B cell (primary cell): ENCODE measurements at places on chromosomes 3 and 15. TPM values are rescaled to one million over a fixed set of nuclear protein-coding genes. Genes with fewer than 3 reads are reported as not detected.

GRCh38 chr15:76664411-76664810 lies 240.7 kb downstream of the SCAPER start:
- H3K4me1 ChIP-seq: peaks cover 3% of the 10 kb centered on the region
- no peaks in the 10 kb centered on the region for H3K27me3 ChIP-seq
- no peak for DNase-seq
- peaks cover 2% of the 10 kb centered on the region for H3K36me3 ChIP-seq
- H3K4me3 ChIP-seq: no peak overlapping the region

DNA sequence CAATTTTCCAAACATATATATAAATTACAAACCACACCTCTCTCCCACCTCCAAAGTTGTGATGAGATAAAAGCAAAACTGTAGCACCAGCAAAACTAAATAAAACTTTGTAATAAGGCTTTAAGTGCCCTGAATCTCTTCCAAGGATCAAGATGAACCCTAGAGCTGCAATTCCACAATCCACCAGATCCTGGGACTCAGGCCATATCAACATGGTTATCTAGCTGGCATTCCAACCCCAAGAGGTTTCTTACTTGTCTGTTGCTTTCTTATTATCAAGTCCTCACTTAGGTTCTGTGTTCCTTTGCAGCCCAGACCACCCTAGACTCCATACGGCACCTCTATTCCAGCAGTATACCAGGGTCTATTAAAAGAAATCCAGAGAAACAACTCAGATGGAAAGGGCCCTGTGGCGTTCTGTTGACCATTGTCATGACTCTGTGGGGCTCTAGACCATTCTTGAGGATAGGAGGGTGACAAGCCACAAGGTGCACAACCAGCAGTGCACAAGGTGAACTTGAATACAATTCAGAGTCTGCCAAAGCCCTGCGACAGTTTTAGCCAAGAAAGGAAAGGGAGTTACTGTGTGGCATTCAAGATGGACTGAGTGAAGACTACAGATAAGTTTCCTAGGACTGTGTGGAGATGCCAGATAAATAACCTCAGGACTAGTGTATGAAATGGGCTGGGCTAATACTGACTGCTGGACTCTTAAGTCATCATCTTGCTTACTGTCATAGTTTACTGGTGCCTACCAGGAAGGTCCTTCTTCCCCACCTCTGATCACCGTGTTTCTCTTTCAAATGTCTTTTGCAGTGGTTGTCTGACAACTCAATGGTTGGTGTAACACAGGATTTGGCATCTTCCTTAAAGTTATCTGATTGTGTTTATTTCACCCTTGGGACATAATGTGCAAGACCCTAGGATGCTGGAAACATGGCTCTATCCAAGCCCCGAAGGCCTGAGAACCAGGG lies 27.2 kb downstream of the ACKR2 start:
- no peak overlapping the region for H3K4me3 ChIP-seq
- H3K36me3 ChIP-seq: no peaks in the 10 kb centered on the region
- no peak overlapping the region for H3K27ac ChIP-seq
- no peaks in the 10 kb centered on the region for H3K4me1 ChIP-seq
- no peak for DNase-seq
- no peaks in the 10 kb centered on the region for H3K27me3 ChIP-seq

DNA sequence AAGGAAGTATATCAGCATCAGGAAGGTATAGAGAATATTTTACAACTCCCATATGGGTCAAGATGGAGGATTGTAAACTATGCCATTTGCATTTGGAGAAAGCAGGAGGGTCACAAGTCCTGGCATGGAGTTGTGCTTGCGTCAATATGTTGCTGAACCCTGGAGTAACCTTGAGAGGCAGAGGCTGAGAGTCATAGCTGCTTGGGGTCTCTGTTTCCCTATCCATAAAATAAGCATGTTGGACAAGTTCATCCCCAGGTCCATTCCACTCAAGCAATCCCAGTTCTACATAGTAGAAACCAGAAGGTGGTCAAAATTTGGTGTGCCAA lies 273.6 kb downstream of the MECOM start:
- H3K27me3 ChIP-seq: no peaks in the 10 kb centered on the region
- no peak for DNase-seq
- H3K4me3 ChIP-seq: no peak overlapping the region
- no peaks in the 10 kb centered on the region for H3K4me1 ChIP-seq

DNA sequence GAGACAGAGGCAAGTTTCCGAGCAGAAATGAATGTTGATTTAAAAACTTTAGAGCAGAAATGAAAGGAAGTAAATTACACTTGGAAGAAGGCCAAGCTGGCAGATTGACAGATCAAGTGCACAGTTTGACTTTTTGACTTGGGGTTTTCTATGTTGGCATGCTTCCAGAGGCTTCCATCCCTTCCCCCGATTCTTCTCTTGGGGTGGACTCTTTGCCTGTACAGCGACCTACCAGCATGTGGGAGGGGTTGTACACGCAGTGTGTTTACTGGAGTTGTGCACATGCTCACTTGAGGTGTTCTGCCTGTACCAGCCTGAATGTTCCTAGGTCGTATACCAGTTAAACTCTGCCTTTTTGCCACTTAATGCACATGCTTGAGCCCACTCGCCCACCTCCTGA lies 701.5 kb upstream of the GBE1 start:
- H3K4me1 ChIP-seq: no peaks in the 10 kb centered on the region
- DNase-seq: no peak
- no peak overlapping the region for H3K27ac ChIP-seq
- H3K4me3 ChIP-seq: no peak overlapping the region

Gene SH3GL3
- total RNA-seq: not detected in 2 replicates

Gene ZNF660
- 7.5 and 8.7 TPM in 2 replicates for total RNA-seq

Gene TNFAIP8L3
- total RNA-seq: not detected in 2 replicates

GRCh38 chr3:197350446-197350845 lies 52.0 kb upstream of the DLG1 start:
- no peaks in the 10 kb centered on the region for H3K4me1 ChIP-seq
- H3K27me3 ChIP-seq: no peaks in the 10 kb centered on the region
- no peaks in the 10 kb centered on the region for H3K36me3 ChIP-seq
- DNase-seq: no peak

- H3K4me3 ChIP-seq: no peak overlapping the region
- no peak for DNase-seq
- no peaks in the 10 kb centered on the region for H3K36me3 ChIP-seq
- no peaks in the 10 kb centered on the region for H3K4me1 ChIP-seq
These were observed 556.6 kb upstream of the RGMA start for GRCh38 chr15:93645594-93645993.
